CD4-positive, alpha-beta T cell treated with Interleukin-17A for 1 hour (primary cell): ENCODE measurements at places on chromosomes 4 and X.

GRCh38 chrX:136453771-136454170, 34.0 kb upstream of the BRS3 start:
- DNase-seq, result no peak

GRCh38 chr4:148944839-148945219, 502.6 kb upstream of the NR3C2 start:
- DNase-seq, result no peak

DNA sequence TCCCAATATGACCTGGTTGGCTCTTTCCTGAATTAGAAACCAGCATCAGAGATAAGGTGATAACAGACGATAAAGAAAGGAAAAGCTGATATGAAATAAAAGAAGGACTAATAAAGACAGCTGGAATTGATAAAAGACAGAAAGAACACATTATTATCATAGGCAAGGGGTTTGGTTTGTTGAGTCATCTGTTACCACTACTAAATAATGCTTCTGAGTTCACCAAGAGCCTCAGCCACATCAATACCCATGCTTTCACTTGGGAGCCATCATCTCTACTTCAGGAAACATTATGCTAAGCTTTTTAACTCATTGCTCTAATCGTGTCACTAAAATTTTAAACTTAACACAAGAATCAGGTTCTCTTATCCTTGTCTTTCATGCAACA, 27.6 kb downstream of the ANXA5 start:
- no peak for DNase-seq

- DNase-seq, result no peak
Observed at GRCh38 chr4:77443941-77444340, 161.7 kb upstream of the CXCL13 start.

GRCh38 chr4:86855572-86855971, 6.4 kb upstream of the SLC10A6 start:
- DNase-seq, result no peak

GRCh38 chr4:138938366-138938690, 77.3 kb upstream of the NOCT start:
- no peak for DNase-seq

DNA sequence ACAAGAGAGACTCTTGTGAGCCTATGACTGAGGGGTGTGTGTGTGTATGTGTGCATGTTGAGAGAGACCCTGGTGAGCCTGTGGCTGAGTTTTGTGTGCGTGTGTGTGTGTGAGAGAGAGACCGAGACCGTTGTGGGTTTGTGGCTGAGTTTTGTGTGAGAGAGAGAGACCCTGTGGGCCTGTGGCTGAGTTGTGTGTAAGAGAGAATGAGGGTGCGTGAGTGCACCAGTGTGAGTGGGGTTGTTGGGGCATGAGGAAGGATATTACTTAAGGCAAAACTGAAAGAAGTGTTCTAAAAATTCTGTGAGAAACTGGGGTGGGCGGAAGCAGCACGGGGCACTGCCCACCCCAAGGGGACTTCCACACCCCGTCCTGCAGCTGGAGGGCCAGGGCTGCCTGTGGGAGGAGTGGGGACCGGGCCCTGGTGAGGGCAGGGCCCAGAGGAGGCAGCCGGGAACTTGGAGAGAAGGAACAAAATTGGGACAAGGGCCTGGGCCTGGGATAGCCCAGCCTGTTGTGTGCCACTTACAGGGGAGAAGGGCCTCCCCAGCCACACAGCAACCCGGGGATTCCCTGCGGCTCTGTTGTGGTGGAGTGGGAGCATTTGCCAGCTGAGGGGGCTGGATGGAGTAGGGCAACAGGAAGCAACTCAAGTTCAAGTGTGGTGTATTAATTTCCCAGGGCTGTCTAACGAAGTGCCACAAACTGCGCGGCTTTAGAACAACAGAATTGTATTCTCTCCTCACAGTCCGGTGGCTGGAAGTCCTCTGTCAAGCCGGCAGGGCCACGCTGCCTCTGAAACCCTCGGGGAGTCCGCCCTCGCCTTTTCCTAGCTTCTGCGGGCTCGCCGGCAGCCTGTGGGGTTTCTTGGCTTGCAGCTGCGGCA, 22.1 kb downstream of the TMEM131L start:
- DNase-seq, result peak; percentile 86

GRCh38 chrX:130726661-130727060, 176.3 kb downstream of the ENOX2 start:
- no peak for DNase-seq

GRCh38 chr4:175308236-175308635, 390.1 kb downstream of the ADAM29 start:
- no peak for DNase-seq
